ENCODE measurements at places on chromosomes 4 and X.

DNA sequence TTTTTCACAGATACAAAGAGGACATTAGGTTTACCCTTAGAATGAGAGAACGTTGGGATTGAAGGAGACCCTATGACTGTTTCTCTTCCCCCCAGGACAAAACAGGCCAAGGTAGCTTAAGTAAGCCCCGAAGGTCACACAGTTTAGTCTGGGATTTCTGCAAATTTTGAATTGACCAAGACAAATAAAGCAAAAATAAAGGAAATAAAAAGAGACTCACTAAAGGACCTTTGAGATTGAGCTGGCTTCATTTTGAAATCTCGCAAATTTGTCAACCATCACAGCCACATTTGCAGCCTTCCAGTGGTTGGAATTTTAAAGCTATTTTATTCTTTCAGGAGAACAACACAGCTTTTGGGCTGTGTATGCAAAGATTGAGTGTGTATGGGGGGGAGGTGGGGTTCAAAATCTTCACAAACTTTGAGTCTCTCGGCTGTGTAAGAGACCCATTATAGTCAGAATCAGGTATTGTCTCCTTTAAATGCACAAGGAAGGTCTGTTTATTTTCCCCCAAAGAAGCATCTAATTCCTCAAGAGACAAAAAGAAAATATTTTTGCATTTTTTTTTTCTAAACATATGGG lies 4.2 kb downstream of the TMSB4X start:
- no peak for DNase-seq

DNA sequence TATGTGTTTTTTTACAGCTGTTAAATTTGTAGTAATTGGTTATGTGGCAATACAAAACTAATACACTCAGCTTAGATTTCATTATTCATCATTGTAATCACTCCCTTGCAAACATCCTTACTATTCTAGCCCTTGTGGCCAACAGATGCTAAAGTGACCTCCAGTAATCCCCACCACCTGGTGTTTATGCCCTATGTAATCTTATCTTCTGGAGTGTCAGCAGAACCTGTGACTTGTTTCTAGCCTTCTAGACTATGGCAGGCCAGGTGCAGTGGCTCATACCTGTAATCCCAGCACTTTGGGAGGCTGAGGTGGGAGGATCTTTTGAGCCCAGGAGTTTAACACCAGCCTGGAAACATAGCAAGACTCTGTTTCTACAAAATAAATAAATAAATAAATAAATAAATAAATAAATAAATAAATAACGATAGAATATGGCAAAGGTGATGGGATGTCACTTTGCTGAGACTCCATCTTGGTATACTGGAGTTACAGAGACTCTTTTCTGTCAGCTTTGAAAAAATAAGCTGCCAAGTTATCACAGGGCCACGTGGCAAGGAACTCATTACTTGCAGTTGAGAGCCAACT lies 12.3 kb upstream of the TSR2 start:
- DNase-seq = no peak

DNA sequence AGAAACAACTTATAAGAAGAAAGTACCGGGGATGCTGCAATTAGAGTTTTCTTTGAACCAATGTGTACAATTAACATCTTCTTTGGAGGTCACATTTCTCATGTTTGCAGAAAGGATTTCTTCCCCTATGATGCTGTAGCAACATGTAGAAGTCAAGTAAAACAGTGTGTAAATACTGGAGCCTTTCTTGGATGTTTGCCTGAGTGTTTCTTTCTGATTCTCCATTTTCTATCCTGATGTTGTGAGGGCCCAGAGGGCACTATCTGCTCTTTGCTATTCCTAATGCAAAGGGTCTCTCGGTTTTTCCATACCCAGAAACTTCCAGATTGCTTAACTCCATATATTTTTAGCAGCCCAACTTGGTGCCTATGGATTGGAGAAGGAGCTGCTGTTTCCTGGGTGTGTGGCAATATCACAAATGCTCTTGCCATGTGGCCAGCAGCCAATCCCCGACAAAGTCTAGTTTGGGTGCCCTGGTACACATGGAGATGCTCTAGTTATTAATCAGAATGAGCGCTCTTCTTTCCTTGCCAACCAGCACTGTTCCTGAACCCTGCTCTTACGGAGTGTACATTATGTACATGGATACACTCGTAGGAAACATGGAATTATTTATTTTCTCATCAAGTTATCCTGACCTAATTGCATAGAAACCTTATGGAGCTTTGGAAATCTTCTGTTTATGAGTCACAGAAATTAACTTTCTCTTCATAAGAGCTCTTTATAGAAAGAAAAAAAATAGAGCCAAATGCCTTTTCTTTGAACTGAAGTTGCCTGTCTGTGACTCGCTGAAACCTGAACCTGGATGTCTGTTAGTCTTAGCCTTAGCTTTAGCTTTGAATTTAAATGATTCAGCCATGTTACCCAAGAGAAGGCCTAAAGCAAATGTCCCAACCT lies 67.0 kb upstream of the GPC4 start:
- no peak for DNase-seq

- no peak for DNase-seq
These were observed 689 bp upstream of the DCHS2 start for GRCh38 chr4:154492288-154492687.

DNA sequence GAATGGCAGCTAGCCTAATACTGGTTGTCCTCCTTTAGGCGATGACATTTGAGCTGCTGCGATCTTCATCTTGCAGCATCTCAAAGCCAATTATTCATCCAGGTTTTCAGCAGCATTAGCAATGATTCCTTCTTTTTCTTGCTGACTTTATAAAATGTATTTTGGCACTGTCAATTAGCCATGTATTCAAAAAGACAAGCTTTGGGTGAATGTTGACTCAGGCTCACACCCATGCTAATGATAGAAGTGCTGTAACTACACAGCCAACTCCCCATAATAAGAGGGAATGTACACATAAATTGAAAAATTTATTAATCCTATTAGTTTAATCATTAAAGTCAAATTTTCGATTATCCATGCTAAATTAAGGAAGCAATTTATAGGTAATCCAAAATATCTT lies 24.3 kb upstream of the NPNT start:
- no peak for DNase-seq

DNA sequence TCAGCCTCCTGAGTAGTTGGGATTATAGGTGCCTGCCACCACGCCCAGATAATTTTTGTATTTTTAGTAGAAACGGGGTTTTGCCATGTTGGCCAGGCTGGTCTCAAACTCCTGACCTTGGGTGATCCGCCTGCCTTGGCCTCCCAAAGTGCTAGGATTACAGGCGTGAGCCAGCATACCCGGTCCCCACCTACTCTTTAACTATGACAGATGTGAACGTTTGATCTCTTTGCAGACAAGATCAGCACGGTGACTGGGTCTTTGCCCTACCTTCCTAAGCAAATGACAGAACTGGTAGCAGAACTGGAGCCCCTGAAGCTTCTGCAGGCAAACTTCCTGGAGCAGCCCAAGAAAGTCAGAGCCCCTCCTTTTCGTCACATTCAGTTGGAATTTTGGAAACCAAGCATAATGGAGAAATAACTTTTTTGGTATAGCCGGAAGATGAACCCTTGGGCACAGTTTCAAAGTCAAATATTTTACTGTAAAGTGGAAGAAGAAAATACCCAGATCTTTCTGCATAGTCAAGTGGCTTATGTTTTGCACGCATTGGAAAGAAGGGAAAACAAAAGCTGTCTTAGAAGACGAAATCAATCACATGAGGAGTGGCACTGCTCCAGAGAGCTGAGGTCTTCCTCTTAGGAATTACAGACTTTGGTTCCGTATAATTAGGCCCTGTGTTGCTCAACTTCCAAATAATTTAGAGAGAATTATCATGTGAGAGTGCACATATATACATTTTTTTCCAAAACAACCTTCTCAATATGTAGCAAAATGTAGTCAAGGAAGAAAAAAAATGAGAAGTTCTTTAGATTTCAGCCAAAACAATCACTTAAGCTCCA lies 90.6 kb downstream of the SORBS2 start:
- no peak for DNase-seq

DNA sequence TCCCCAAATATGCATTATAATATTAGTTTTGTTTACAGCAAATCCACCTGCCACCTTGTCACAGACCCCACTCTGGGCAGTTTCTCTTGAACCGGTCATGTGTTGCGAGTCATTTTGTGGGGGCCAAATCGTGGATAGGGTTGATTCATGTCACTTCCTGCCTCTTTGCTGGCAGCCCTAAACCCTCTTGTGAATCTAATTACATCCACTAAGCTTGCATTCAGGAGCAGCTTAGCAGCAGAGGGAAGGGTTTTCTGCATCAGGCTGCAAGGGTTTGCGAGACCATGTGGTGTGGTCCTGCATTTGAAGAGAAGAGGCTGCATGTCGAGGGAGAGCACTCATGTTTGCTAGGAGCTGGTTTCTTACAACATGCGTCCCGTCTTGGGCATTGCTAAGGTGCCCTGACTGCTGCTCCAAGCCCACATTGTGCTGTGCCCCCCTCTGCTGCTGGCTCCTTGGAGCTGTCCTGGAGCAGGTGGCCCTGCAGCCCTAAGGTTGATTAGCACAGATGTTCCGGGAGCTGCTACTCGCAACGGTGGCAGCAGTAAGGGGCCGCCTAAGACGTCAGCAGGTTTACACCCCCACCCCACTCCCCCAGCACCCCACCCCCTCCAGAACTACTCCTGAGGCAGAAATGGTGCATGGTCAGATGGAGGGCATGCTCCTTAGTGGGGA lies 88.9 kb upstream of the CLDN34 start:
- no peak for DNase-seq

DNA sequence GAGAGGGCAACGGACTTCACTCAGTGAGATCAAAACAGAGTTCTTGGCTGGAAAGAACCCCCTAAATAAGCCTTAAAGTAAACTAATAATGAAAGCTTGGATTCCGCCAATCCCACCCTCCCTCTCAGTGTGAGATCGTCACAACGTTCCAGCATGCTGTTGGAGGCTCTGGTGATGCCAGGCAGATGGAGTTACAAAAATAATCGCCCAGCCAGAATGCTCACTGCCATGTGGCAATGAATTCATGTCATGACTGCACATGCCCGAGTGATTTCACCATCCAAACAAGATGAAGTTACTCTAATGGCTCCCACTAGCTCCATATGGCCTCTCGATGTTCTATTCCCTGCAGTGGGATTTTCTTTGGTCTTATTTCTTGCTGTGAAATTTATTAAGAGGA lies 248.0 kb downstream of the SPATA18 start:
- no peak for DNase-seq

- no peak for DNase-seq
These were observed 195.7 kb upstream of the IL1RAPL1 start for GRCh38 chrX:28391528-28391927.

- DNase-seq = no peak
These were observed 69.8 kb upstream of the FAT4 start for GRCh38 chr4:125244848-125245450.

DNA sequence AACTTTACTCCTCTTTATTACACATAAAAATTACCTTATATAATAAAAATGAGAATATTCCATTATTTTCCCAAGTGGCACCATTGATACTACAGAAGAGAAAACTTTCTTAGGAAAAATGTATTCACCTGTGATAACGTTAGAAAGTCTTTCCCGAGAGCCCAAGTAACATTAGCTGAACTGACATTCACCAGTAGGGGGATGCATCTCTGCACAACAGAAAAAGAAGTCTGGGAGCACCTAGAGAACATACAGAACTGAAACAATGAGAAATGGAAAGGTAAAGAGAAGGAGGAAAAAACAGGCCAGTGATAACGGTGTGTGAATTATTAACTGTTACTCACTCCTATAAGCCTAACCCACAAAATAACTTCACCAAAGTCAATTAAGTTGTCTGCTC lies 423.3 kb downstream of the CENPC start:
- DNase-seq = no peak

DNA sequence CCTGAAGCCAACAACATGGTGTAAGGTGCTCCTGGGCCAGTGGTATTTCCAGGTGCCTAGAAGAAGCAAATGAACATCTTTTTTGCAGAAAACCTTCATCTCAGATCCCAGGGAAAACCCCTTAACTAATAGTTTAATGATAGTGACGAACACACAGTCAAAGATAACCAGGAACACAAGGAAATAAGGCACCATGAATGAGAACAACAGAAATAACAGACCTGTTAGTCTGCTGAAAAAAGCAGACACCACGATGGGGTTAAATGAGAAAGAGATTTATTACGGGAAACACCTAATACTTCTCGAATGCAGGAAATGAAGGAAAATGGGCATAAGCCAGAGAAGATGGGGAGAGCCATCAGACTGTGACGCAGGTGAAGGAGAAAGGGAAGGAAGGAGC lies 30.6 kb upstream of the WWC2 start:
- DNase-seq = no peak

- DNase-seq = no peak
These were observed 1368.6 kb downstream of the FSTL5 start for GRCh38 chr4:160795216-160795615.

- DNase-seq = no peak
These were observed 79.5 kb upstream of the PRPS1 start for GRCh38 chrX:107548775-107549174.

GRCh38 chrX:29687687-29688086 lies 527.7 kb upstream of the MAGEB2 start:
- no peak for DNase-seq

GRCh38 chr4:157447195-157447594 lies 226.7 kb downstream of the GRIA2 start:
- DNase-seq = no peak

DNA sequence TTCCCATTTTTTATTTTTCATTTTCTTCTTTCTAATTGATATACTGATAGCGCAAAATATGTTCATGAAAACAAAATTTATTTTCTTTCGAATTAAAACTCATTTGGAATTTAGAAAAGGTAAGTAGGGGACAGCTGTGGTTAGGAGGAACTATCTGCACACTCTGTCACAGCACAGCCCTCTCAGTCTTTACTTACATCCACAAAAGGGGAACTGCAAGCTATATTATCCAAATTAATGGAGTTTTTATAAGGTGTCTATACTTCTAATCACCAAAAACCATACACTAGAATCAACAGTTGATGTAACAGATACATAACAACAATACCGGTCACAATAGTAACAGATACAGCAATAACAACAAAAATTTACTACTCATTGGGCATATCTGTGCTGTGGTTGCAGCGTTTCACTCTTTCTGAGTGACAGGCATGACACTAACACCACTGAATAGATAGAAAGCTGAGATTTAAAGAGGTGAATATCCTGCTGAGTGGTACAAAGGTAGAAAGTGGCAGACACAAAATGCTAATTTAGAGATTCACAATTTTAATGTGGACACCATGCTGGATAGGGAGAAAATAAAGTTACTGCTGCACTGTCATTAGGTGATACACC lies 160.7 kb downstream of the PPP3CA start:
- no peak for DNase-seq

All from epithelial cell of prostate (primary cell).